ENCODE measurements at places on chromosomes 2 and 18.

DNA sequence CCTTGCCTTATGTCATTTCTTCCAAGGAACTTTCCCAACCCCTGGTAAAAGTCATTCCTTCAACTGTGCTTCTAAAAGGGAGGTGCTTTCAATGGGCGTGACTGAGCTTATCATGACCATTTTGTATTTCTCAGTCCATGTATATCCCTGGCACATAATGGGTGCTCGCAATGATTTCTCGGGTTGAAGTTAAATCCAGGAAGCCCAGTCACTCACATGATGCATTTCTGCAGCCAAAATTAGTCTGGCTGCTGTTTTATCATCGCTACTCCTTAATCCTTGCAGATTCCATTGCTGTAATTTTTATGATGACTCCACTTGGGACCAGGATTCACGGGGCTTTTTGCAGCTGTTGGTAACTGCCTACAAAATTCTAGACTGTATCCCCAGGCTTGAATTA is 25.9 kb upstream of the RFX8 start:
- peak; percentile 85 for DNase-seq

GRCh38 chr2:156457523-156458517 is 21.6 kb downstream of the GPD2 start:
- DNase-seq, result no peak

DNA sequence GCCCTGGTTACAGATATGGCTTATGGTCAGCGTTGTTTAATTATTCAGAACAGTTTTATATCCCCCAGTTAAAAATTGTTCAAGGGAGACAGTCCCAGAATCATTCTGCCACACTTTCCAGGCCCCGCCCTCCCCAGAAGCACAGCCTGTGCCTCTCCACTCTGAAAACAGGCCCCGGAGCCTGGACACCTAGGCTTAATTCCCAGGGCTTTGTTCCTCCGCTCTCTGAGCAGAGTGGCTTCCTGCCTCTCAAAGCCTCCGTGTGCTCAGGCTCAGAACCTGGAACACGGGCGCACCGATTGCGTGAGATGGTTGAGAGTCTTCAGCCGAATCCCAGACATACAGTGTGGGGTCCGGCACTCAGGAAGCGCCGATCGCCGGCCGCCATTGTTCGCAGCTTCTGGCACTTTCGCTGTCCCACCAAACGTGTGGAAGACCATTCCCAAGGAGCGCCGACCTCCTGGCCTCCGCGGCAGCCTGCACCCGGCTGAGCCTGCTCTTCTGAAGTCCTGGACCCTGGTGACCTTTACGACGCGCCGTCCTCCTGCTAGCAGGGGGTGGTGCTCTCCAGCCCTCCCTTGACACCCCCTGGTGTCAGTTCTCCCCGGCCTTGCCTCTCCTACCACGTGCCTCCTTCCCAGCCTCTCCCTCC is 45.6 kb downstream of the TWIST2 start:
- DNase-seq, result no peak

- DNase-seq, result no peak
Observed at GRCh38 chr2:123840016-123840415, 185.1 kb upstream of the CNTNAP5 start.

DNA sequence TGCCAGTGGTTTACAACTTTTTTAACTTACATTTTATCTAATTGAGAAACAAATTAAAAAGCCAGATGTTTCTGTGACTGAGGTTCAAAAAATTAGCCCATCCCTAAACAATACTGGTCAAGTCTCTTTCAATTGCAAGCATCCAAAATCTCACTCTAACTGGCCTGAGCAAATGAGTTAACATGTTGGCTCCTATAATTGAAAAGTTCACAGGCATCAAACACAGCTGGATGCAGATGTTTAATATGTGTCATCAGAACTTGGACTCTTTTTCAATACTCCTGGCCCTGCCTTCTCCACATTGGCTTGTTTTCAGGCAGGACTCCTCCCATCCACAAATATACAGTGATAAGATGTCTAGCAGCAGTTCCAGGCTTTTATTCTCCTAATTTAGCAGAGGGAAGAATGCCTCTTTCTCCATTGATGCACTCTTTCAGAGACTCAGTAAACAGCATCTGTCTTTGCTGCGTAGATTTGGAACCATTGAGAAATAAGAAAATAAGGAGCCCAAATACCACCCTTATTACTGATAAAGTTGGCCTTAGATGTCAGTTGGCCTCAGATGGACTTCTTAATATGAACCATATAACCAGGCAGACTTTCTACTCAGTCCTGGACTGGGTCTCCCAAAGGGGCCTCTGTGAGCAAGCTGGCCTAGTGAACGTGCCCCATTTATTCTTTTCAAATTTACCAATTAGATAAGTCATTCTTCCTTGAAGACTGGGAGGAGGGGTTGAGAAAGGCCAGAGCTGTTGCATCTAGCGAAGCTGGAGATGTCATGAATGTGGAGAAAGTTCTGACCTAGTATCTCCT is 30.4 kb upstream of the FN1 start:
- peak; percentile 88 for DNase-seq

- DNase-seq, result no peak
Observed at GRCh38 chr2:200443376-200443775, 66.5 kb downstream of the KCTD18 start.

GRCh38 chr2:156401861-156402260 is 34.3 kb upstream of the GPD2 start:
- no peak for DNase-seq

- DNase-seq, result no peak
Observed at GRCh38 chr2:62566847-62567246, 60.9 kb upstream of the TMEM17 start.

- no peak for DNase-seq
Observed at GRCh38 chr18:76167410-76167809, 327.6 kb downstream of the ZNF516 start.

GRCh38 chr2:181066333-181066732 is 85.9 kb downstream of the UBE2E3 start:
- no peak for DNase-seq

All from tongue (tissue), 3 donors.